Camera-type eye (tissue), 1 donor: ENCODE measurements at places on chromosomes 2 and 18. TPM values are rescaled to one million over a fixed set of nuclear protein-coding genes. Genes with fewer than 3 reads are reported as not detected.

COL3A1 gene
- total RNA-seq: 7,166 TPM

RAX gene
- total RNA-seq: 111 TPM

CNTNAP5 gene
- 16.3 TPM for total RNA-seq

PRKRA gene
- 85.9 TPM for total RNA-seq

SRD5A2 gene
- 6.9 TPM for total RNA-seq

FRZB gene
- 66.1 TPM for total RNA-seq

MPP4 gene
- 156 TPM for total RNA-seq

SLC9A4 gene
- 0.55 TPM for total RNA-seq

METTL8 gene
- 20.7 TPM for total RNA-seq

IL1R2 gene
- total RNA-seq: 1.0 TPM

KCNJ13 gene
- 8.2 TPM for total RNA-seq

MAPK4 gene
- total RNA-seq: 16.1 TPM

RFTN2 gene
- total RNA-seq: 30.3 TPM

SERPINB4 gene
- total RNA-seq: not detected

RAB6C gene
- total RNA-seq: 0.44 TPM

EPC2 gene
- total RNA-seq: 78.0 TPM

RELCH gene
- total RNA-seq: 76.1 TPM

GLI2 gene
- 7.8 TPM for total RNA-seq

NT5DC4 gene
- total RNA-seq: 0.22 TPM

INHBB gene
- total RNA-seq: 25.7 TPM

ALPP gene
- total RNA-seq: not detected

HOXD13 gene
- not detected for total RNA-seq

ECEL1 gene
- 19.0 TPM for total RNA-seq

PRKAG3 gene
- 1.5 TPM for total RNA-seq

CCDC74B gene
- 13.4 TPM for total RNA-seq

GRB14 gene
- total RNA-seq: 7.8 TPM

CDH19 gene
- total RNA-seq: 9.6 TPM

SDC1 gene
- total RNA-seq: 33.8 TPM

RALB gene
- 52.9 TPM for total RNA-seq

CD226 gene
- total RNA-seq: 5.2 TPM

TNFRSF11A gene
- total RNA-seq: 3.9 TPM

VSNL1 gene
- total RNA-seq: 12.9 TPM

SULT1C4 gene
- total RNA-seq: 39.4 TPM

CACNB4 gene
- 26.2 TPM for total RNA-seq

SH3RF3 gene
- total RNA-seq: 6.3 TPM
